ENCODE measurements at places on chromosomes 3 and 15.

- DNase-seq, result no peak
Measured at GRCh38 chr15:50315814-50316630, 39.0 kb downstream of the GABPB1 start.

GRCh38 chr15:49174902-49175301 lies 4.9 kb downstream of the GALK2 start:
- DNase-seq, result no peak

DNA sequence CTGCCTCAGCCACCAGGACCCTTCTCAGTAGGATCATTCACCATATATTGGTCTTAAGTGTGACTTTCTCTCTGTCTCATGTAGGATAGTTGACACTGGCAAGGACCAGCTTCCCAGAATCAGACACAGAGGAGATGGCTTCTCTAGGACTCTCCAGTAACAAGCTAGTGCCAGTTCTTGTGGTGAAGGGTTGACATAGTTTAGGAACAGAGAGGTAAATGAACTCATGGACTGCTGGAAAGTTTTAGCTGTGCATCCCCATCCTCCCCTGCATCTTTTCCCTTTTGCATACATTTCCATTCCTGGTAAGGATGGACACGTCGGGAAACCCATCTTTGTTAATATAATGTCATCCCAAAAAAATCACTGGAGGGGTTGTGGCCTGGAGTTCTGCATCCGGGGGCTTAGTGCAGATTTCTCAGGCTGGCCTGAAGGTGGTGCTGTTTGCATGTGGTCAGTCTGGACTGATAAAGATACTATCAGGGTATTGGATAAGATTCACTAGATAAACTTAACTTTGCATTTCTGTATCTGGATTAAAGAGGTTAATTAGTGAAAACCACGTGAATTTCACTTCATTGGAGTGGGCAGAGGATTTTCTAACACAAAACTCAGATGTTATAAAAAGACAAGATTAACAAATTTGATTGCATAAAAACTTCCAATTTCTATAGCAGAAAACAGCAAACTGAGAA lies 110.8 kb downstream of the TBC1D2B start:
- peak; percentile 33 for DNase-seq

DNA sequence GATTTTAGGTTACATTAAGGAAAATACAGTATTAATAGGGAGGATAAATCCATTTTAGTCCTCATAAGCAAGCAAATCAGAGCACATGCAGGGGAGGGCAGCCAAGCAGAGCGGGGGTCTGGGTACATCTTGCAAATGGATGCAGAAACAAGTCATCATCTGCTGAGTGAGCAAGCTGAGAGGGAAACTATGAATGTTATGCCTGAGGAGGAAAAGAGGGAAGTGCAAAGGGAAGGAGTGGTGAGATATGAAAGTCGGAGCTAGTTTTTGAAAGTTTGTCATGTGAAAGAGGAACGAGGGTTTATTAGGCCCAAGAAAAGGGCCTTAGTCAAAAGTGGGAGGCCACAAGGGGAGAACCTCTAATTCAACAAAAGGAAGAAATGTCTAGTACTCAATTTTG lies 15.4 kb downstream of the PTX3 start:
- no peak for DNase-seq

GRCh38 chr15:94052711-94053110 lies 178.7 kb upstream of the MCTP2 start:
- no peak for DNase-seq

DNA sequence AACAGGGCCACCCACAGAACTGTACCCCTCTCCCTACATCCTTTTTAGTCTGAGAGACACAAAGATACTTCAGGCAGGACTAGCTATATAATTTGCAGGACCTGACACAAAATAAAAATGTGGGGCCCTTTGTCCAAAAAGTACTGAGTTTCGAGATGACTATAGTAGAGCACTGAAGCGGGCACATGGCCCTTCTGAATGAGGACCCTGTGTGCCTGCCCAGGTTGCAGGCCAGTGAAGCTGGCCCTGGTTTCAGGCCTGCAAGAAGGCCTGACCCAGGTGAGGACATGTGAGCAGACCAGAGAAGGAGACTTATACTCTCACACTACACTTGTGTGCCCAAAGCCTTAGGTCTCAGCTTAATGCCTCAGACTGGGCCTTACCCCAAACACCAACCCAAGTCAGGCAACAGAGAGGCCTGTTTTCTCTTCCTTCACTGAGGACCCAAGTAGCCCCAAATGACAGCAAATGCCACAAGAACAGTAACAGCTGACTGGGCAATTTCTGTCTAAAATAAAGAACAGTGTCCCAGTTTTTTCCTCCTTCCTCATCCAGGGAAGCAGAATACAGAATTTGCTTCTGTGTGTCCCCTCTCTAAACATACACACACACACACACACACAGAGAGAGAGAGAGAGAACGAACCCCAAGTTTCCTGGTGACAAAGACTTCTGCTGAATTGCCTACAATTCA lies 100.9 kb upstream of the ARHGEF3 start:
- DNase-seq, result no peak

DNA sequence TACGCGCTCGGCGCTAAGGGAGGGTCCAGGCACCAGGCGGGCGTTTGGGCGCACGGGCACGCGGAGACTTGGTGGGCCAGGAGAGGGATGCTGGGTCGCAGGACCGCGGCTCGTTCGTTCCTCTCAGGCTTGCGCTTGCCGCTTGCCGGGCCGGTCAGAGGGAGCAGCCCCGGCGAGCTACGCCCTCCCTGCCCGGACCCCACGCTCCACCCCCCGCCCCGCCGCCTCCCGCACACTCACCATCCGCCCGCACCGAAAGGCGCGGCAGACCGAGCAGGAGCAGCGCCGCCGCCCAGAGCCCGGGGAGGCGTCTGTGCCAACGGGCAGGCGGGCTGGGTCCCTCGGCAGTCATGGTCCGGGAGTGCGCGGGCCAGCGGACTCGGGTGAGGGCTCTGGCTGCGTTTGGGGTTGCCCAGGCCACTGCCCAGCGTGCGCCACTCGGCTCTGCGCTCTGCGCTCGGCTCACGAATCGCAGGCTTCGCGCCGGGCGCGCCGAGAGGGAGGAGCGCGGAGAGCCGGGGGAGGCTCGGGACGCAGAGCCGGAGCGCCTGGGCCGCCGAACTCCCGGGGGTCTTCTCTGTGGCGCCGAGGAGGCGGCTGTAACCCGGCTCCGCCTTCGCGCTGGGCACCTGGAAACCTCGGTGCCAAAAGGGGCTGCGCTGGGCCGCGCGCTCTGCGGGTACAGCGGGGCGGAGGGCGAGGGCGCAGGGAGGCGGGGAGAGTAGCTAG lies at the start of gene SUSD5:
Gene SUSD5 (minus strand): TSS at position 365 of the 729 bp plus-strand sequence. CDS start 13 bp downstream, at position 352.
- DNase-seq, result no peak

DNA sequence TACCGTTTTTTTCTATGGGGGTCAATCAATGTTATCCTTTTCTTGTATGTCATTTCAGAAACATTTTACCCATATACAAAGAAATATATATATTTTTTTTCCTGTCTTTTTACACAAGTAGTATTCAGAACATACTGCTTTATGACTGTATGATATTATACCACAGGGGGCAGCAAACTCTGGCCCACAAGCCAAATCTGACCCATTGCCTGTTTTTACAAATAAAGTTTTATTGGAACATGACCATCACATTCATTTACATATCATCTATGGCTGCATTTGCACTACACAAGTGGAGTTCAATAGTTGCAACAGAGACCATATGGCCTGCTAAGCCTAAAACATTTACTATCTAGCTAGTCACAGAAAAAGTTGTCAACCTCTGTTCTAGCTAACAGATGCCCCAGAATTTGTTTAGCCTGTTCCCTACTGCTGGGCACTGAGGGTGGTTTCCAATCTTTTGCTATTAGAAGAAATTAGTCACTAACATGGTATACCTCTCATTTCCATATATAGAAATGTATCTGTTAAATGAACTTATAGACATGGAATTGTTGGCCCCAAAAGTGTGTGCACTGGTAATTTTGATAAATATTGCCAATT lies 57.7 kb downstream of the BFSP2 start:
- no peak for DNase-seq

- DNase-seq, result no peak
Measured at GRCh38 chr3:123489400-123490004, 40.6 kb upstream of the ADCY5 start.

DNA sequence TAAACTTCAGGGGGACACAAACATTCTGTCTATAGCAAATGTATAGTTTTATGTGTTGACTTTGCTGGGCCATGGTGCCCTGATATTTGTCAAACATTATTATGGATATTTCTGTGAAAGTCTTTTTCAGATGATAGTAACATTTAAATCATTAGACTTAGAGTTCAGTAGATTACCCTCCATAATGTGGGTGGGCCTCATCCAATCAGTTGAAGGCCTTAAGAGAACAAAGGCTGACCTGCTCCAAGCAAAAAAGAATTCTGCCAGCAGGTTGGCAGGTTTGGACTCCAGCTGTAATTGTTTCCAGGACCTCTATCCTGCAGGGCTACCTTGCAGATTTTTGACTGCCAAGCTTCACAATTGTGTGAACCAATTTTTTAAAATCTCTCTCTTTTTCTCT lies 1250.9 kb downstream of the ROBO1 start:
- DNase-seq, result no peak

- DNase-seq, result no peak
Measured at GRCh38 chr3:101932326-101933068, 83.2 kb downstream of the NFKBIZ start.

- DNase-seq, result no peak
Measured at GRCh38 chr15:83166218-83166617, 41.4 kb downstream of the HDGFL3 start.

GRCh38 chr3:139547666-139548065 lies 8.1 kb upstream of the RBP1 start:
- no peak for DNase-seq

DNA sequence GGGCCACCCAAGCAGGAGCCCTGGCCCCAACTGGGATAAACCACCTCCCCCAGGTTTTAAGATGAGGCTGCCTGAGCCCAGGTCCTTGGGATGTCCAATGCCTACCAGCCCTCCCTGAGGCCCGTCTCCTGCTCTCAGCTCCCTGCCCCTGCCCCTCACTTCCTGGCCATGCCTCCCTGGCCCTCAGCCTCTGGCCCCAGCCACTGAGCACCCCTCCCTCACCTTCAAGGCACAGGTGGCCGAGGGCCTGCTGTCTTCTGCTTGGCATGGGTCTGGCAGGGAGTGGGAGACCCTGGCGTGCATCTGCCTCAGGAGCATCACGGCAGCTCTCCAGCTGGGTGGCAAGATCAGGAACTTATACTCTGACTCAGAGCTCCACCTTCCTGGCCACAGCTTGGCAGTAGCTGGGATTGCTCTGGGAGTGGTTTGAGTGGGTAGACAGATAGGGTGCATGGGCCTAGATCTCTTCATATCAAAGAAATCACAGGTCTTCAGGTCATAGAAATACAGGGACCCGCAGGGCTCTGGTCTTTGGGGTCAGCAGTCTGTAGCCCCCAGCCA lies at the start of gene PLA2G4E:
Gene PLA2G4E (minus strand): TSS at position 330 of the 561 bp plus-strand sequence. CDS start 12 bp downstream, at position 318.
- DNase-seq, result no peak

- DNase-seq, result no peak
Measured at GRCh38 chr15:69469467-69470201, 17.0 kb downstream of the RPLP1 start.

DNA sequence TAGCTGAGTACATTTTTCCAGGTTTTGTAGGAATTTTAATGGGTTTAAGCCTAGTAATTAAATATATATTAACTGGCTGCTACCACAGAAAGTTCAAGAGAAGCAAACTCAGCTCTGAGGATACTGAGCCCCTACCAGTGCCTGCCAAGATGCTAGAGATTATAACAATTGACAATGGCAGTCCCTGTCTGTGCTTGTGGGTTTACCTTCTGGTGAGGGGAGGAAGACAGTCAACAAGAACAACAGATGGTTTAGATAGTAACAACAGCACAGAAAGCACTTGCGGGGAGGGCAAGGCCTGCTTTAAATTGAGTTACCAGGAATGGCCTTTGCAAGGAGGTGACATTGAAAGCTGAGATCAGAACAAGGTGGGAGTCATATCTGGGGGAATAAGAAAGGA lies 56.6 kb upstream of the ARHGEF3 start:
- DNase-seq, result no peak

GRCh38 chr15:85149465-85150129 lies 167.9 kb downstream of the PDE8A start:
- DNase-seq, result peak; percentile 4

GRCh38 chr15:48627260-48627940 lies 18.1 kb downstream of the FBN1 start:
- no peak for DNase-seq

- no peak for DNase-seq
Measured at GRCh38 chr15:94353488-94353820, 122.1 kb downstream of the MCTP2 start.

- DNase-seq, result no peak
Measured at GRCh38 chr3:16392717-16393116, 120.8 kb downstream of the RFTN1 start.

GRCh38 chr3:87837076-87837475 lies 221.7 kb downstream of the CGGBP1 start:
- DNase-seq, result no peak

DNA sequence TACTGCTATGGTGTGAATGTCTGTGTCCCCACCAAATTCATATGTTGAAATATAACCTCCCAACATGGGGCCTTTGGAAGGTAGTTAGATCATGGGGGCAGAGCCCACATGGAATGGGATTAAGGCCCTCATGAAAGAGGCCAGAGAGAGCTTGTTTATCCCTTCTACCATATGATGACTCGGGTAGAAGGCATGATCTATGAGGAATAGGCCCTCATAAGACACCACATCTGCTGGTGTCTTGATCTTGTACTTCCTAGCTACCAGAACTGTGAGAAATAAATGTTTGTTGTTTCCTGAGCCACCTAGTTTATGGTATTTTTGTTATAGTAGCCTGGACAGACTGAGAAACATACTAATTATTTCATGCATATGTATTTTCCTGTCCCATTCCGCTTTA lies 51.9 kb downstream of the WWTR1 start:
- no peak for DNase-seq

- DNase-seq, result no peak
Measured at GRCh38 chr15:62277816-62278394, 112.8 kb upstream of the C2CD4B start.

DNA sequence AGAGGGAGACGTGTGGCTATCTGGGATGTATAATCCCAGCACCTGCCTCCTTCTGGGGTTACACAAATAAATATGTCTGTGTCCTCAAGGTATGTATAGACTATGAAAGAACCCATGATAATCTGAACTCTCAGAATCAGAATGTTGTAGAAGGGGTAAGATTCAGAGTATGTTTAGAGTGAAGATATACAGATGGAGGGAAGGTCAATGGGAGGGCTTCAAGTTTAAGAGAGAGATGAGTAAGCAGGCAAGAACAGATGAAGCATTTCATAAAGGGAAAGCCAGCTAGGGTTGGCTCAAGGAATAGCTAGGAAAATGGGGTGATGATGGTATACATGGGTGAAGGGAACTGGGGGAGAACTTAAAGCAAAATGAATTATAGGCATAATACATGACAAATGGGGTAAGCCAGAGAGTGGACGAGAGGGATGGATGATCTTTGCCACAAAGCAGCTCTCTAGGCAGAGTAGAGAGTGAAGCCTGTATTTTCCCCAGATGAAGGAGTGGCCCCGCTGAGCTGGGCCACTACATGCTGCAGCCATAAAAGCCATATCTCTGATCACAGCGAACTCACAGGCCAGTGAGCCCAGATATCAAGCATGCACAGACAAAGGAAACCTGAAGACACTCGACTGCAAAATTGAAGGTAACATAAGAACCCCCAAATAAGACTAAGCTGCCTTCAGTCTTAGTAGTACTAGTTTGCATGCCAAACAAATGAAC lies 15.9 kb upstream of the ZBTB38 start:
- DNase-seq, result no peak

- DNase-seq, result no peak
Measured at GRCh38 chr3:146187334-146187950, 26.5 kb upstream of the PLOD2 start.

- peak; percentile 27 for DNase-seq
Measured at GRCh38 chr3:9500108-9501050, 53.2 kb downstream of the LHFPL4 start.

GRCh38 chr3:126494204-126494969 lies 18.7 kb upstream of the ZXDC start:
- DNase-seq, result no peak

- DNase-seq, result no peak
Measured at GRCh38 chr15:87758794-87759418, 497.6 kb downstream of the NTRK3 start.
